Smooth muscle cell of the brain vasculature (primary cell): ENCODE measurements at places on chromosomes 5 and 9.

GRCh38 chr5:167339205-167339604 is 952.2 kb upstream of the WWC1 start:
- DNase-seq: no peak

- DNase-seq: no peak
Measured at GRCh38 chr5:151081431-151082281, 822 bp upstream of the TNIP1 start.

GRCh38 chr9:119441338-119441737 is 72.1 kb upstream of the BRINP1 start:
- no peak for DNase-seq

- no peak for DNase-seq
Measured at GRCh38 chr5:83184534-83184933, 107.2 kb downstream of the XRCC4 start.

DNA sequence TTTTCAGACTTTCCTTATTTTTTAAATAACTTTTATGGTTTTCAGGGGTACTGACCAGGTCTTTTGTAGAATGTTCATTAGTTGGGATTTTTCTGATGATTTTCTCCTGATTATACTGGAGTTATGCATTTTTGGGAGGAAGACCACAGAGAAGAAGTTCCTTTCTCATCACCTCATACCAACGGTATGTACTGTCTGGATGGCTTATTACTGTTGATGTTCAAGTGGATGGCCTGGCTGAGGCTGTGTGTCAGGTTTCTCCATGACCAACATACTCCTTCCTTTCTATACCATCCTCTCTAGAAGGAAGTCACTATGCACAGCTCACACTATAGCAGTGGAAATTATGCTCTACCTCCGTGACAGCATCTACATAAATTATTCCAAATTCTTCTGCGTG is 71.1 kb upstream of the NR3C1 start:
- no peak for DNase-seq

GRCh38 chr9:93574091-93574899 is 2.1 kb upstream of the PHF2 start:
- no peak for DNase-seq

DNA sequence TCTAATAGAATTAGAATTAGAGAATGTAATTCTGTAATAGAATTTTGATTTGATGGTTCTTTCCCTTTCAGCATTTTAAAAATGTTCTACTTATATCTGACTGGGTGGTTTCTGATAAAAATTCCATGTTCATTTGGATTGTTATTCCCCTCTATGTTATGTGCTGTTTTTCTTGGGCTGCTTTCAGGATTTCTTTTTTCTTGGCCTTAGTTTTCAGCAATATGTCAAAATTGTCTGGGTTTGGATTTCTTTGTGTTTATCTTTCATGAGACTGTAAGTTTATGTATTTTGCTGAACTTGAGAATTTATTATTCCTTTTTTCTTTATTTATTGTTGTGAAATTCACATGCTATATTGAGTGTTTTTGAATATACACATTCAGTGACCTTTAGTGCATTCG is 189.1 kb downstream of the RANBP17 start:
- no peak for DNase-seq

- no peak for DNase-seq
Measured at GRCh38 chr9:87540444-87541105, 42.9 kb downstream of the DAPK1 start.

DNA sequence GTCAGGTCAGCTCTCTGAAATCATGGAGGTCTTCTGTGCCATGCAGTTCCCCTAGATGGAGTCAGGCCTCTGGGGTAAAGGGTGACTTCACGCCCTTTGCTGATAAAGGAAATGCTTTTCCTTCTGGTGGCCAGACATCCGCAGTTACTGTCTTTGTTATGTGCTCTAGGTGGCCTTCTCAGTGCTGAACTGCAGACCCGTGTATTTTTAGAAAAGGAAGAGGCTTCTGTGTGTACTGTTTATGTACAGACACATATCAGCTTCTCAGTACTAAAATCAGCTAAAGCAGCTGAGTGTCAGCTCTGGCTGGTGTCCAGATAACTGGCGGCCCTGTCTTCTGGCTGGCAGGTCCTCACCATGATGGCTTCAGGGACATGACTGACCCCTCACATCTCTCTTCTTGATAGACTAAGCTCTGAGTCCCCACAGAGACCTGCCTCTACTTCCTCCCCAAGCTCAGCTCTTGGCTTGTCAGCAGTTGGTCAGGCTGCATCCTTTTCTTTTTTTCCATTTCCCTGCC is 75.3 kb downstream of the ARHGAP26 start:
- DNase-seq: no peak

GRCh38 chr5:9507974-9508373 is 37.9 kb downstream of the SEMA5A start:
- DNase-seq: no peak

DNA sequence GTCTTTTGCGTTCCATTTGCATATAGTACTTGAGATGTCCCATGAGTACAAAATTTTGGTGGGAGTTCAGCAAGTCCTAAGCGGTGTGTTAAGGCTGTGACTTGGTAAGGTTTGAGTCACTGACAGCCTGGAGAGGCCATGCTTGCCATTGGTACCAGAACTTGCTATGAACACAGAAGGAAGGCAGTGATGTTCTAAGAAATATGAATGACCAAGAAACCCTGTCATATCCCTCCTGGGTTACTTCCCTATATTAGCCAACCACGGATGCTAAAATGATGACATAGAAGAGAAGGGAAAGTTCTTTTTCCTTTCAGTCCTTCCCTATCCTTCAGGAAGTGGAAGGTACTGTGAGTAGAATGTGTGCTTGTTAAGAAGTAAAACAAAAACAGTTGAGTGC is 136.7 kb downstream of the GCNT1 start:
- DNase-seq: no peak

GRCh38 chr9:114029311-114030170 is 48.6 kb downstream of the AMBP start:
- DNase-seq: no peak

GRCh38 chr5:58925627-58926540 is 343.0 kb downstream of the RAB3C start:
- DNase-seq: peak; percentile 45

DNA sequence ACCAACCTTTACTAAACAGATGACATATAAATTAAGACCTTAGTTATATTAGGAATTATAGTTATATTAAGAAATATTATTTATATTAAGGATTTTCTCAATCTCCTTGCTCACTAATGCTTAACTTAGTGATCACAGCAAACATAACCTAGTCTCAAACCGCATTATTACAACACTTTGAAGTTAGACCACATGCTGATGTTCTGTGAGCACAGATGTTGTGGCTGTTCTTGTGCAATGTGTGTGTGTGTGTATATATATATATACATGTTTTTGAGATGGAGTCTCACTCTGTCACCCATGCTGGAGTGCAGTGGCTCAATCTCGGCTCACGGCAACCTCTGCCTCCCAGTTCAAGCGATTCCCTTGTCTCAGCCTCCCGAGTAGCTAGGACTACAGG is 20.5 kb downstream of the ELP1 start:
- DNase-seq: no peak

- DNase-seq: no peak
Measured at GRCh38 chr9:96483733-96484390, 33.9 kb downstream of the HABP4 start.

DNA sequence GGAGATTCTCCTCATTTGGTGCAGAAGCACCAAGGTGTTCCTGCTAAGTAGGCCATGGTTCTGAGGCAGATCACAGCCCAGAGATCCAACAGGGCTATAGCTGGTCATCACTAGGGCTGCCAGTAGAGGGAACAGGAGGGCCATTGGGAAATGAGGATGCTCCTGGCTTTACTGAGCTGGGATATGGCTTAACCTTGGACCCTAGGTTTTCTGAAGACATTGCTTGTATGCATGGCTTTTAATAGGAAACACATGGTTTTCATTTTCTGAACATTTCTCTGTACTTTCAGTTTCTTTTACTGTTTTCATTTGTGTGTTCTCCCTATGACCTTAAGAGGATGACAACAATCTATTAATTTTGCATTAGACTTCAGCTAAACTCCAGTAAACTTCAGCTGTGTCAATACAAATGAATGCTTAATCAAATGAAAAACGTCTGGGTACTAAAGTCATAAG is at the start of gene IFNW1:
Gene IFNW1, minus strand, starts transcription at position 406 of the 456 bp plus-strand sequence. Its CDS starts 262 bp downstream, at position 144.
- DNase-seq: peak; percentile 6

GRCh38 chr5:151709109-151709735 is 22.5 kb upstream of the SPARC start:
- DNase-seq: no peak

GRCh38 chr5:80246001-80246758 is 9.7 kb downstream of the SERINC5 start:
- DNase-seq: no peak

- no peak for DNase-seq
Measured at GRCh38 chr9:29348999-29349398, 1775.7 kb upstream of the C9orf72 start.
